GM04504 (cell line): ENCODE measurements at places on chromosomes 6 and 20.

DNA sequence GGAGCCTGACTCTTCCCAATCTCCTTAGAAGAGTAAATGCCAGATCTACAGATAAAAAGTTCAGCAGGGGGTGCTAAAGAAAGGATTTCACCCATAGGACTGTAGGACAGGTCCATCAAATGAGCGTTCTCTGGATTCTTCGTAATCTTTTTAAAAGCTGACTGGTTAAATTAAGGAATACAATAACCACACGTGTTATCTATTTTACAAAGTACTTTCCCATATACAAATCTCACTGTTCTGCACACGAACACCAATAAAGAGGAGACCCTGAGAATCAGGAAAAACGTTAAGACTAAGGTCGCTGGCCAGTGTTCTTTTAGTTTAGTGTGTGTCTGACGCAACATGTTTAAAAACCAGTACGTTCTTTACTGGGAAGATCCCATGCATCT is 542 bp downstream of the TUBE1 start:
- DNase-seq, result peak; percentile 33

DNA sequence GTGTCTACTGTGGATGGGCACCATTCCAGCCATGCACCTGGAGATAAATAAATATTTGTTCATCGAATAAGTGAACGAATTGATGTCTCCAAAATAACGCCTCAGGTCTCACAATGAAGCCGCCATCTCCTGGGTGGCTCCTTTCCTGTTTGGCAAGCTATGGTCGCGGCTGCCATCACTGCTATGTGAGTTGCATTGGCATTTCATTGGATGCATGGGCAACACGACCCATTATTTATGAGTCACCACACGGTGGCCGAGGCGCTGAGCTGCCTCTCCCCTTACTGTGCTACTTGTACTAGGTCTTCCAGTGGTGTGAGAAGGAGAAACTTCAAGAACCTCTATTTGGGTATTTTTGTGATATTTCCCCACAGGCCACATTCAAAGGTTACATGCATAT is 21.3 kb upstream of the PDE10A start:
- DNase-seq, result no peak

- no peak for DNase-seq
Measured at GRCh38 chr6:157586088-157586414, 205.1 kb downstream of the ZDHHC14 start.

DNA sequence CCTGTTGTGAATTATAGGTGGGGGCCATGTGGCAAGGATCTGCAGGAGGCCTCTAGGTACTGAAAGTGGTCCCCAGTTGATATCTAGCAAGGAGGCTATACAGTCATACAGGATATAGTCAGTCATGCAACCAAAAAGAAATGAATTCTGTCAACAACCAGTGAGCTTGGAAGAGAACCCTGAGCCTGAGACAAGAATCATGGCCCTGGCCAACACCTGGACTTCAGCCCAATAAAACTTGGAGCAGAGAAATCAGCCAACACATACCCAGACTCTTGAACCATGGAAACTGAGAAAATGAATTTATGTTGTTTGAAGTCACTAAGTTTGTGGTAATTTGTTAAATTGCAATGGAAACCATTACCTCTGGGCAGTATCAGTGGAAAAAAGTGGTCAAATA is 370.2 kb downstream of the KIF16B start:
- DNase-seq, result no peak

GRCh38 chr6:128417698-128418097 is 102.7 kb downstream of the PTPRK start:
- DNase-seq, result no peak

- no peak for DNase-seq
Measured at GRCh38 chr6:45591890-45592289, 214.2 kb upstream of the SUPT3H start.

DNA sequence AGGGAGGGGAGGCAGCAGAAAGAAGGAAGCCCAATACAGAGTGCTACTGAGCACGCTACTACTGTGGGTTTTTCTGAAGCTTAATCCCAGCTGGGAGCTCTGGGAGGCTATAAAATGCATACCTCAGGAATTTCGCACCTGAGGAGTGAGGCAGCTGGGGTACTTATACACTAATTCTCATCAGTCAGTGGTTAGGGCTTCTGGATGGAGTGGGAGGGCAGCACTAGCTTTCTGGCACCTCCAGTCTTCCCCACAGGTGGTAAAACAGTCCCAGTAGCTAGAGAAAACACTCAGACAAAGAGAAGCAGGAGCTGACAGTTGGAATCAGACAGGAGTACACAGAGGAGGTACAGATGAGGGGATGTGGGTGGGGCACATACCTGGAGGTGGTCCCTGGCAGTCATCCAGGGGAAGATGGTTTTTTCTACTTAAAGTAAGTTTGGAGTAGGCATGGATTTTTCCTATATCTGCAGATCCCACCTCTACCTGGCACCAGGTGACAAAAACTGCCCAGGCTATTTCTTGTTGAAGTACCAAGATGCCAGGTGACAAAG is 37.8 kb downstream of the CPXM1 start:
- no peak for DNase-seq

DNA sequence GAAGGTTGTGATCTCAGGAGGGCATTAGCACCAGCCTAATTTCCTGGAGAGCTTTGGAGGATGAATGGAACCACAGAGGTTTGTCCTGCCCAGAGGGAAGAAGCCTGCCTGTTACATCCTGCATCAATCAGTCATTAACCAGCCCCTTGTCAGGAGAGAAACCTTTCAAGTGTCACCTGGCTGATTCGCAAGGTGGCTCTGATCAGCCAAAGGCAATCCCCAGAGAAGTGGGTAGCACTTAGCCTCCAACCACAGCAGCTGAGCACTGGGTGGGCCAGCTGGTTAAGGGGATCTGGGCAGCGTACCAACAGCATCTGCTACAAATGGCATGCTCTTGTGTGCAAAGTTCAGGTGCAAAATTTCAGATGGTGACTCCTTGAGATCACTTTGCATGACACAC is 26.9 kb downstream of the ANKEF1 start:
- DNase-seq, result no peak

DNA sequence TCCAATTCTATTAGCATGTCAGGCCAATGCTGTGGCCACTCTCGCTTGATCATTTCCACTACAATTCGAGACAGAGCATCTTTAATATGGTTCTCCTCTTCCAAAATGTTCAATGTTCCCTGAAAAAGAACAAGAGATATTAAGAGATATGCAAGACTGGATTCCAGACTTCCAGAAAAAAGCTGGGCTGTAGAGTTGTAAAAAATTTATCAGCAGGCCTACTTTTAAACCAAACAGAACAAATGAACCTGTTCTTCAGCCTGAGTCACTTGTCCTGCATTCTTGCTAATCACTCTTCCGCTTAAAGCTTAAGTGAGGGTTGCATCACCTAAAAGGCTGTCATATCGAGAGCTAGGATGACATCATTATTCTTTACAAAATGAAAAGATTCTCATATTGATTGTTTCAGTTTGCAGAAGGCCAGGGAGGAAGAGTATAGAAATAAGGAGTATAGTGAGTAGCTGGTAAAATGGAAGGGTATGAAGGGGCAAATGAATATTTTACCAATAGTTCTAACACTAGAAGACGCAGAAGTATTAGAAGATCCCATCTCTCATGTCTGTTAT is 4.9 kb downstream of the XPO5 start:
- no peak for DNase-seq

DNA sequence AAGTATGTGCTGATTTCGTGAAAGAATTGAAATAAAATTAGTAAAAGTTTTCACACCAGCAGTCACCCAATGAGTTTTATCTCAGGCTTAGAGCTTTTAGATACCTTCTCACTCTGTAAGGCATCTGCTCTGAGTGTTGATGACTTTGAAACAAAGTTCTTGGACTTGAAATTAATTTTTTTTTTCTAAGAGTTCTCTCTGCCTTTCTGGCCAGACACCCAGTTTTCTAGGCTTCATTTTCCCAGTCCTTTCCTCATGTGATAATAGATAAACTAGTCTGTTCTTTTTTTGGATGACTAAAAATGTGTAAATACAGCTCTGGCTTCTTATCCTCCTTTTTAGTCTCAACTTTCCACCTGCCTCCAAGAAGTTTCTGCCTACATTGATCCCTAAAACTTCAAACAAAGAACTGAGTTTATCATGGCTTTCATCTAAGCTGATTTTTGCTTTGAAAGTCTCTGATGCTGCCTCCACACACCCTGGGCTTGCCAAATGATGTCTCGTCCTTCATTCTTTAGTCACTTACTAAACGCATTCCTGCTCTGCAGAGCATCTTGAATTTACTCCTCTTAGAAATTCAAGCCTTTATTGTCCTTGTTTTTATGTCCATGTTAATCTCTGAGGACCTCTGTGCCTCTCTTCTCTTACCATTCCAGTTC is 32.7 kb downstream of the SLX4IP start:
- no peak for DNase-seq

DNA sequence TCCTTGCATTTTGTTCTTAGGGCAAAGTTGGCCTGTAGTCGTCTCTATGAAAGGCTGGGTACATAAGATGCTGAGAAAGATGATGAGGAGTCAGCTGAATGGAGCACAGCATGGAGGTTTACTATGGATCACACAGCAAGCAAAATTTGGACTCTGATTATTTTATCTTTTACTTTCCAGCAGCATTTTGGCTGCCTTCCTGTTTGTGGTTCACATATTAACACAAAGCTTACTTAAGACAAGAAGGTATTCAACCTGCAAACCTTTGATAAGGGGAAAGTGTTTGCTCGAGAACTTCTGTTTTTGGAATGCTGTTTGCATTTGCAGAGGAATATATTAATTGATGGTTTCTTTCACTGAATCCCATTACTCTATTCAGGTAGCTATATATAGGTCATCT is 103.1 kb upstream of the ENPP5 start:
- DNase-seq, result no peak

DNA sequence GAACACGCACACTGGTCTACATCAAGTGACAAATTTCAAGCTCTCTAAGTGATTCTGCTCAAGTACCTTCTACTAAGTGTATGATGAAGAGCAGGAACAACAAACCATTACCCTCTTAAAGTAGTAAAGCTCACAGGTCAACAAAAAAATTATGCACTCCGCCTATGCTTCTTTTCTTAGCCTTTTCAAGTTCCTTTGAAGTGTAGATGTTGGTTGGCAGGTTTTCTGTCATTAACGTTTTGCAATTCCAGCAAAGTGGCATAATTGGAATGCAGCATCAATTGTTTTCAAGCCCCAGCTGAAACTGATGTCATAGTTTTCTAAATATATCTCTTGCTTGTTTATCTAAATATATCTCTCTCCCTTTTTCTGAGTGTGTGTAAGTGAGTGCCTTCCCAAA is 396.9 kb upstream of the EYS start:
- no peak for DNase-seq

DNA sequence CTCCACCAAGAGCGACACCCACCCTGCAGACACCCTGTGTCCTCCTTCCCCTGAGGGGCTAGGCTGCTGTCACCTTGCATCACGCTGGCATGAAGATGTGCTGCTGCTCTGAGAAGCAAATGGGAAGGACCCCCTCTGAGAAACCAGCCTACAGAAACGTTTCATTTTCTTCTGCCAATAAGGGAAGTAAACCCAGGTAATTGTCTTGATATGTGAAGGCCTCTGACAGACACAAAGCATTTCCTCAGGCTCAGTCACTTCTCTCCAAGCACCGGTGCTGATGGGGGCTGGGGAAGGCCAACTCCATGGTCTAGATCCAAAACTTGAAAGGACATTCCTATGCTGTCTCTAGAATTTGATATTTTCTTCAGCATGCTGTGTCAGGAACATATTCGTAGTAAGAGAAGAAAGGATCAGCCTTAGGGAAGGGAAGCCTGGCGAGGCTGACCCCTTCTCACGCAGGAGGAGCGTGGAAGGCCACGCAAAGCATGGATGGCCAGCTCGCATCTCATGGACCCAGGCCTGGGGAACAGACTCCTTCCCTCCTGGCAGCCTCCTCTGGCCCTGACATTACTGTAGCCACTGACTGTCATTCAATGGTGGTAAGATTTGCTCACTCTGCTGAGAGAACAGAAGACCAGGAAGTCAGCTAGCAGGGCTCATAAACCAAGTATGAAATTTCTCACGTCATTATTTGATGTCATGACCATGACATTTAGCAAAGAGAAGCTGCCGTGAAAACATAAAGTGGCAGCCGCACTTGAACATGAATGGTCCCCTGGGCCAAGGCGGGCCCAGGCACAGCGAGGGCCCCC is 20.4 kb downstream of the ACSS1 start:
- no peak for DNase-seq

GRCh38 chr20:3177746-3178485 is 4.6 kb upstream of the LZTS3 start:
- no peak for DNase-seq
